ENCODE measurements at places on chromosomes 7 and 10.

DNA sequence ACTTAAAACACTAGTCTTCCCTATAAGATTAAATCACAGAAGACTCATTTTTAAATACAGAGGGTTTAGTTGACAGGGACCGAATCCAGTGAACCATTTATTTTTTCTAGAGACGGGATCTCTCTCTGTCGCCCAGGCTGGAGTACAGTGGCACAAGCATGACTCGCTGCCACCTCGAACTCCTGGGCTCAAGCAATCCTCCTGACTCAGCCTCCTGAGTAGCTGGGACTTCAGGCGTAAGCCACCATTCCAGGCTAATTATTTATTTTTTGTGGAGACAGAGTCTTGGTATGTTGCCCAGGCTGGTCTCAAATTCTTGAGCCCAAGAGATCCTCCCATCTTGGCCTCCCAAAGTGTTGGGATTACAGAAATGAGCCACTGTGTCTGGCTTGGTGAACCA lies 20.9 kb upstream of the LYZL1 start:
- DNase-seq: no peak

DNA sequence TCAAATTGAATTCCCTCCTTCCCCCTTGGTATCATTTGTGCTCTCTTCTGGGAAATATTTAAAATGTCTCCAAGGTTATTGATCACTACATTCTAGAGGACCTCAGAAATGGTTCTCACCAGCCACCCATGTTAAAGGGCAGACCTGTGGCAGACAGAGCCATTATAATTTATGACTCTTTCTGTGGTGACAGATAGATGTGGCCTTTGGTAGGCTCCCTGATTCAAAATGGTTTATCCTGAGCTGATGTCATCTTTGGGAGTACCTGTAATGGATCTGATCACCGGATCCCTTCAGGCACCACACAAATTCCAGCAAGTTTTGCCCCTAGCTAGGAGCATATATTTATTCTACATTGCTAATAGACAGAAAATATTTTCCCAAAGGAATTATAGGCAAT lies 267.5 kb downstream of the SDK1 start:
- DNase-seq: no peak

GRCh38 chr7:103447073-103447960 lies 1.3 kb upstream of the SLC26A5 start:
- no peak for DNase-seq

GRCh38 chr7:116571037-116571436 lies 46.2 kb downstream of the CAV1 start:
- no peak for DNase-seq

GRCh38 chr10:126042906-126043305 lies 146.5 kb downstream of the FANK1 start:
- DNase-seq: no peak

DNA sequence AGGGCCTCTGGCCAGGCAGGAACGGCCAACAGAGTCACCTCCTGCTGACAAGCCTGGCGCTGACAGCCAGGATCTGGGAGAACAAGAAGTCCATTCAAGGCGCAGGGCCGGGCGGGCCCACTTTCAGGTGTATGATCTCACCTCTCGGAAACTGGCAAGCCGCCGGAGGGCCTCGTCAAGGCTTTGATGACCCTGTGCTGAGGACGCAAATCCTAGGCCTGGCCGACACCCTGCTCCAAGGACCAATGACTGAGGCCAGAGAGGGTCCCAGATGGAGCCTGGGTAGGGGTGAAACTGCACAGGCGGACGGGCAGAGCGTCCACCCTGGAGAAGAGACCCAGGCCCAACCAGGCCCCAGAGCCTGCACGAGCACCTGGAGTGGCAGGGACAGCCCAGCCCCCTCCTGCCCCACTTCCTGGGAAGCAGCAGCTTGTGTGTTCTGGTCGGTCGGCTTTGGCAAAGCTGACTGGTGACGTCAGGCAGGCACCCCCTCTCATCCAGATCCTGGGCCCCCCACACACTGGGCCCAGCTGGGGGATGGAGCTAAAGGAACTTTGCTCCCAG lies 30.6 kb downstream of the MYL10 start:
- DNase-seq: no peak

- DNase-seq: no peak
Observed at GRCh38 chr10:124106241-124106879, 13.0 kb upstream of the CHST15 start.

DNA sequence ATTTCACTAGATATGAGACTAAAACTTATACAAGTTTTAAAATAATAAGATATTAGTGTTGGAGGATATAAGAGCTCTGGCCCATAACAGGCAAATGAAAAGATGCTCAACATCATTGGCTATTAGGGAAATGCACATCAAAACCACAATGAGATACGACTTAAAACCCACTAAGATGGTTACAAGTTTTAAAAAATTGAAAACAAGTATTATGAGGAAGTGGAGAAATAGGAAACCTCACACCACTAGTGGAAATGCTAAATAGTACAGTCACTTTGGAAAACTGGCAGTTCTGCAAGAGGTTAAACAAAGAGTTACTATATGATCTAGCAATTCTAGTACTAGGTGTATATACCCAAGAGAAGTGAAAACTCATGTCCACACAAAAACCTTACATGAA lies 17.2 kb downstream of the PANK1 start:
- DNase-seq: no peak

GRCh38 chr7:23474829-23475575 lies 4.7 kb upstream of the IGF2BP3 start:
- DNase-seq: no peak

- DNase-seq: no peak
Observed at GRCh38 chr7:66575398-66575797, 53.3 kb upstream of the KCTD7 start.
